ENCODE measurements at places on chromosomes 6 and 20. TPM values are rescaled to one million over a fixed set of nuclear protein-coding genes. Genes with fewer than 3 reads are reported as not detected.
A peak's percentile ranks its signal among the peaks of the same experiment; 100 is the strongest.

DNA sequence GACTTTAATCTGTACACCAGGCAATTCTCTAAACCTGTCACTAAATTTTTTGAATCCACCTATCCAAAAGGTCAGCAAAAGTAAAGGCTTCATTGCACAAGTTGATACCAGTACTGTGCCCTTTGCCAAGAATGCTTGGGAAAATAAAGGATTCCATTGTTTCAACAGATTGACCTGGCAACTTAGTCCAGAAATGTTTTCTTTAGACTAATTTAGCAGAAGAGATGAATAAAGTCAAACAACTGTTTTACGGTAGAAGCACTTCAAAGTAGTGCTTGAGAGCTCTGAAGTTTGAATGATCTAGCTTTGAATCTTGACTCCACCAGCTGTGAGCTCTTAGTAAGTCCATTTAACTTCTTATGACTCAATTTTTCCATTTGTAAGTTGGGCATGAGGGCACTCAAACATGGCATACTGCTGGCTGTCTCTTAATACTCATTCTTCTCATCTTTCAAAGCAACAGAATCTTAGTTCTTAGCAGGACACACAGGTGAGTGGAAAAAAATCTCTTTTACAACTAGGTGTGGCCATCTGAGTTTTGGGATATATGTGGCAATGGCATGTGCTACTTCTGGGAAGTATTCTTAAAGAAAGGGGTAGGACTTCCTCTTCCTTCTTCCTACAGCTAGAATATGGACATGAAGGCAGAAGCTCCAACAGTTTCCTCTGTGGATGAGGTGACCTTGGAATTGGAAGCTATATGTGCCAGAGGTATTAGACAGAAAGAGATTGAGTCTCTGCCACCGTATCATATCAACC lies 55.9 kb upstream of the LOC128125822 start:
- H3K27ac ChIP-seq = no peak overlapping the region
- H3K36me3 ChIP-seq = no peaks in the 10 kb centered on the region
- no peaks in the 10 kb centered on the region for H3K4me1 ChIP-seq
- DNase-seq = no peak

GRCh38 chr6:79469376-79470246 lies 67.6 kb downstream of the LCA5 start:
- H3K4me3 ChIP-seq = no peak overlapping the region
- no peaks in the 10 kb centered on the region for H3K36me3 ChIP-seq
- no peaks in the 10 kb centered on the region for H3K27me3 ChIP-seq
- H3K4me1 ChIP-seq = no peaks in the 10 kb centered on the region
- no peak overlapping the region for H3K27ac ChIP-seq

DNA sequence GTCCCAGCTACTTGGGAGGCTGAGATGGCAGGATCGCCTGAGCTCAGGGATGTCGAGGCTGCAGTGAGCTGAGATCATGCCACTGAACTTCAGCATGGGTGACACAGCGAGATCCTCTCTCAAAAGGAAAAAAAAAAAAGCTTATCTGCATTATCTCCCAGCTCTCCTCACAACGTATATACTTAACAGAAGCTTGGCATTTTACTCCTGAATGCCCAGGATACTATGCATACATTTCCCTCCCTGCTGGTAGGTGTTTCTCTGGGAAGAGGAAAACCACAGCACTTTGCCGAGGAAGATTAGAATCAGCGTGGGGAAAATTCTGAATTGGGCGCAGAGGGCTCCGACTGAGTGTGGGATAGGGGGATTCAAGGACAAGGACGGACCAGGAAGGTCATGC lies 800.6 kb downstream of the DHX35 start:
- no peak overlapping the region for H3K27ac ChIP-seq
- no peaks in the 10 kb centered on the region for H3K4me1 ChIP-seq
- H3K27me3 ChIP-seq = no peaks in the 10 kb centered on the region
- DNase-seq = no peak

DNA sequence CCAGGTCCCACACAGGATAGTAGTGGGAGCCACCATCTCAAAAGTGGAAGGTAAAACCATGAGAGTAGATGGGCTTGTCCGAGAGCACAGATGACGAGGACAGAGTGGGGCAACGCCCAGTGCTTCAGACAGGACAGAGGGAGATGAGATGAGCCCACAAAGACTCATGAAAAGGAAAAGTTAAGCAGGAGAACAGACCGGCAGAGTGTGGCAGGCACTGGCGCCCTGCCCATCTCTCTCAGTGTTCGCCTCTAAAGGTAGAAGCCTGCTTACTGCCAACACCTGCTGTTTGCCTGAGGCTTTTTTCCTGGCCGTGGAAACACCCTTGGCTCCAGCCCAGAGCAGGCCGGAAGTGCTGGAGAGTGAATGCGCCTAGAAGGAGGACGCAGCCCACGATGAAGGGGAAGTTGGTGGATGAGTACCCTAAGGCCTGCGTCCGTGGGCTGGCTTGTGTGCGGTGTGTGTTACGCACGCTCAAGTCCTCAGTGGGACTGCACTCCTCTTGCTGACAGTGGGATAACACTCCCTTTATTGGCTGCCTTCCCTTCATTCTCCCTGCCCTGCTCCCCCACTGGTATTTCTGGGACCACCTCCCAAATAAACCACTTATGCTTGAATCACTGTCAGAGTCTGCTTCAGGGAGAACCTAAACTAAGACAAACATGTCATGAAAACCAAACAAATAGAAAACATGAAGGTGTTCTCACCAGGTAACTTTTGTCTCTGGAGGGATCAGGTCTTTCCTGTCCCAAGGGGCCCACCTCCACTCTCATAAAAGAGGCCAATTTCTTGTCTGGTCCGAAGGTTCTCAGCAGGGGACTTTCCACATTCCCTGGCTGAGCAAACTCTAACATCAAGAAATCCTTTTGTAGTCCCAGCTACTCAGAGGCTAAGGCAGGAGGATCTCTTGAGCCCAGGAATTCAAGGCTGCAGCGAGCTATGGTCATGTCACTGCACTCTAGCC lies 9.1 kb upstream of the FOXP4 start:
- H3K27ac ChIP-seq = no peak overlapping the region
- no peaks in the 10 kb centered on the region for H3K27me3 ChIP-seq
- no peaks in the 10 kb centered on the region for H3K36me3 ChIP-seq
- DNase-seq = no peak
- no peak overlapping the region for H3K4me3 ChIP-seq
- H3K4me1 ChIP-seq = peaks cover 22% of the 10 kb centered on the region

- no peaks in the 10 kb centered on the region for H3K4me1 ChIP-seq
- DNase-seq = no peak
- no peaks in the 10 kb centered on the region for H3K36me3 ChIP-seq
- no peak overlapping the region for H3K4me3 ChIP-seq
- H3K27ac ChIP-seq = no peak overlapping the region
These were observed 48.6 kb downstream of the RALGAPA2 start for GRCh38 chr20:20663841-20664240.

DNA sequence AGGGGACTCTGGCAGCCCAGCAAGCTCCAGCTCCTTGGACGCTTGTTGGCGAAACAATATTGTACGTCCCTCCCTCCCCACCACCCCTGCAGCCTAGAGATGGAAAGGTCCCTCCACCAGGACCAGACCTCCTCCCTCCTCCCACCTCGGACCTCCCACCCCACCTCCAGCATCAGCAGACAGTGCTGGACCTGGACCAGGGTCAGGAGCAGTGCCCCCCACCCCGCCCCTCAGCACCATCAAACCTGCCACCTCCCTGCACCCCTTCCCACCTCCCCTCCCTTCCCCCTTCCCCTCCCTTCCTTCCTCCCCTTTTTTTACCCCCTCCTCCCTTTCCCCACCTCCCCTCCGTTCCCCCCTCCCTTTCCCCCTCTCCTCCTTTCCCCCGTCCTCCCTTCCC lies 98.4 kb downstream of the TAF4 start:
- no peaks in the 10 kb centered on the region for H3K36me3 ChIP-seq
- no peaks in the 10 kb centered on the region for H3K4me1 ChIP-seq
- no peaks in the 10 kb centered on the region for H3K27me3 ChIP-seq
- H3K27ac ChIP-seq = no peak overlapping the region
- no peak overlapping the region for H3K4me3 ChIP-seq
- no peak for DNase-seq

DNA sequence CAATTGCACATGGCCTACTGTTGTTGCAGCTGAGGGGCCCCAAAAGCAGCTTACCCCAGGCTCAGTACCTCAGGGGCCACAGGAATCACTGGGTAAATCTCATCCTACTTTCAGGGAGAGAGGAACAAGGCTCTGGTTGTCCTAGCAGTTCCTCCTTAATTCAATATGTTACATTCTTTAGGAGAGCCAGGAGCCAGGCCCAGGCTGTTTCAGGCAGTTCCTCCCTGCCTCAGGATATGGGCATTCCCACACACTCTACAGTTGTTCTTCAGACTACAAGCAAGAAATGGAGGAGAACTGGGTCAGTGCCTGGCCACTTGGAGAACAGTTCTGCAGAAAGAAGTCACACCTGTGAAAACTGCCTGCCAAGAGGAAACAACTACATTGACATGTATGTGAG lies 9.6 kb upstream of the BTN3A2 start:
- H3K27ac ChIP-seq = no peak overlapping the region
- H3K4me3 ChIP-seq = no peak overlapping the region
- no peaks in the 10 kb centered on the region for H3K27me3 ChIP-seq
- DNase-seq = no peak

- no peaks in the 10 kb centered on the region for H3K27me3 ChIP-seq
- peaks cover 4% of the 10 kb centered on the region for H3K36me3 ChIP-seq
- H3K4me3 ChIP-seq = no peak overlapping the region
- no peak for DNase-seq
These were observed 1.1 kb downstream of the NFATC2 start for GRCh38 chr20:51541189-51542032.

DNA sequence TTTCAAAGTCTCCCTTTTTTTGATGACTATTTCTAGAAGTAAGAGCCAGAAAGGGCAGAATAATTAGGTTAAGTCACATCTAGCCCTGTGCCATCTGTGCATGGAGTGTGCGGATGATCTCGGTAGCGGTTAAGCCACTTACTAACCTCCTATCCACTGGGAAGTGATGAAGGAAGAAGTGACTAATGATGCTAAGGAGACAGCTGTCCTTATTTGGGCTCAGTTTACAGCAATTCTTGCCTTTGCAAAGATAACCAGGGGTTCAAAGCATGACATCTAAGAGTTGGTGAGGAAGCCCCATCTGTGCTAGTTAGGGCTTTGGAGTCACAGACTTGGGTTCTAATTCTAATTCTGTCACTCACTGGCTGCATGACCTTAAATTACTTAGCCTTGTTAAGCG lies 62.4 kb upstream of the RREB1 start:
- no peaks in the 10 kb centered on the region for H3K27me3 ChIP-seq
- no peaks in the 10 kb centered on the region for H3K36me3 ChIP-seq
- H3K4me1 ChIP-seq = no peaks in the 10 kb centered on the region
- H3K27ac ChIP-seq = no peak overlapping the region
- H3K4me3 ChIP-seq = no peak overlapping the region

DNA sequence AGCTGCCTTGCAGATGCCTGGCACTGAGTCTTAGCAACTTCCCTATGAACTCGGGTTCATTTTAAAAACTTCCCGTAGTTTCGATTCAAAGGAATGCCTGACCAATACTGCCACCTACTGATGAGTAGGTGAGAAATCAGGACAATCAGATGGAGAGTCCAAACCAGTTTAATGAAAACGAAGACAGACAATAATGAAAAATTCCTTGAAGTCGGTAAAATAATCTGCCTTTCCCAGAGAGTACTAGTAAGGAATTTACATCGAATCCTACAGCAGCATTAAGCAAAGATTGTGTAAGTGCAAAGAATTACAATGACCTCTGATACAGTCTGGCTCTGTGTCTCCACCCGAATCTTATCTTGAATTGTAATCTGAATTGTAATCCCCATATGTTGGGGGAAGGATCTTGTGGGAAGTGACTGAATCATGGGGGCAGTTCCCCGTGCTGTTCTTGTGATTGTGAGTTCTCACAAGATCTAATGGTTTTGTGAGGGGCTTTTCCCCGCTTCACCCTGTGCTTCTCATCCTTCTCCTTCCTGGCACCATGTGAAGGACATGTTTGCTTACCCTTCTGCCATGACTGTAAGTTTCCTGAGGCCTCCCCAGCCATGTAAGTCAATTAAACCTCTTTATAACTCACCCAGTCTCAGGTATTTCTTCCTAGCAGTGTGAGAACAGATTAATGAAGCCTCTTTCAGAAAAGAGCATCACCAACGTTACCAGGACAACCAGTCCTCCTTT lies 134.4 kb downstream of the ARHGAP18 start:
- peak overlapping the region; percentile 23 for H3K4me3 ChIP-seq
- DNase-seq = peak; percentile 9
- H3K4me1 ChIP-seq = peaks cover 24% of the 10 kb centered on the region
- H3K27ac ChIP-seq = no peak overlapping the region

- DNase-seq = no peak
- no peaks in the 10 kb centered on the region for H3K27me3 ChIP-seq
- no peak overlapping the region for H3K27ac ChIP-seq
- H3K36me3 ChIP-seq = no peaks in the 10 kb centered on the region
These were observed 19.4 kb upstream of the EIF2S2 start for GRCh38 chr20:34131491-34131890.

DNA sequence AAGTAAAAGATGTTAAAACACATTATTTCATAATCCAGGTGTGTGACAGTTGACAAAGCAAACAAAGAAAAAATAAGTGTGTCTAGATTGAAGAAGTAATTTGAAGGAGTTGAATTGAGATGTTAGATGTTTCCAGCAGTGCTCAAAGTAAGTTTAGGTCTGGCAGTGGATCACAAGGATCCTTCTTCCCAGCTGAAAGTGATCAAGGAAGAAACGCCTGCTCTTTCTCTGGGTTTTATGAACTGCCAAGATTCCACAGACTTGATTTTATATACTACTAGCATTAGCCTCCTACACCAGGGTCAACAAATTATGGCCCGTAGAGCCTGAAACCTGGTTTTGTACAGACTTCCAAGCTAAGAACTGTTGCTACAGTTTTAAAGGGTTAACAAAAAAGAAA lies 30.3 kb downstream of the STX7 start:
- no peaks in the 10 kb centered on the region for H3K27me3 ChIP-seq
- DNase-seq = no peak
- no peaks in the 10 kb centered on the region for H3K36me3 ChIP-seq
- no peak overlapping the region for H3K27ac ChIP-seq
- H3K4me1 ChIP-seq = no peaks in the 10 kb centered on the region

DNA sequence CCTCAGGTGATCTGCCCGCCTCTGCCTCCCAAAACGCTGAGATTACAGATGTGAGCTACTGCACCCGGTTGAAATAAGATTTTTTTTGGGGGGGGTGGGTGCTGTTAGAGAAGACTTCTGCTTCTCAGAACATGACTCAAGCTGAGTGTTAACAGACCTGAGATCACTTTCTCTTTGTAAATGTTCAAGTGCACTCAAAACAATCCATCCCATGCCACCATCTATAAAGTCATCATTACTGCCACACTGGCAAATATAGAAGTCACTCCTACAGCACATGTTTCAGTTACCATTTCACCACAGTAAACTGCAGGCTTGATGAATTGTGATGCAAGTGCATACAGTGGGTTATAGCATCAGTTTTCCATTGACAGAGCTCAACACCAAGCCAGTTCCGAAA lies 9.0 kb downstream of the VPS16 start:
- H3K27me3 ChIP-seq = no peaks in the 10 kb centered on the region
- no peaks in the 10 kb centered on the region for H3K36me3 ChIP-seq
- no peaks in the 10 kb centered on the region for H3K4me1 ChIP-seq

- H3K36me3 ChIP-seq = no peaks in the 10 kb centered on the region
- H3K27ac ChIP-seq = no peak overlapping the region
- DNase-seq = no peak
- H3K27me3 ChIP-seq = peaks cover 20% of the 10 kb centered on the region
- no peaks in the 10 kb centered on the region for H3K4me1 ChIP-seq
These were observed 394.0 kb downstream of the LAMA2 start for GRCh38 chr6:129276986-129277385.

TNFRSF21 gene
- polyA plus RNA-seq = 9.2 TPM

ABT1 gene
- 18.4 TPM for polyA plus RNA-seq

NKAPL gene
- polyA plus RNA-seq = not detected

KCNQ5 gene
- polyA plus RNA-seq = 3.2 TPM

CDH22 gene
- polyA plus RNA-seq = not detected

LAMA2 gene
- polyA plus RNA-seq = 0.92 TPM
